ENCODE measurements at places on chromosomes 7 and 10.
A peak's percentile ranks its signal among the peaks of the same experiment; 100 is the strongest.

DNA sequence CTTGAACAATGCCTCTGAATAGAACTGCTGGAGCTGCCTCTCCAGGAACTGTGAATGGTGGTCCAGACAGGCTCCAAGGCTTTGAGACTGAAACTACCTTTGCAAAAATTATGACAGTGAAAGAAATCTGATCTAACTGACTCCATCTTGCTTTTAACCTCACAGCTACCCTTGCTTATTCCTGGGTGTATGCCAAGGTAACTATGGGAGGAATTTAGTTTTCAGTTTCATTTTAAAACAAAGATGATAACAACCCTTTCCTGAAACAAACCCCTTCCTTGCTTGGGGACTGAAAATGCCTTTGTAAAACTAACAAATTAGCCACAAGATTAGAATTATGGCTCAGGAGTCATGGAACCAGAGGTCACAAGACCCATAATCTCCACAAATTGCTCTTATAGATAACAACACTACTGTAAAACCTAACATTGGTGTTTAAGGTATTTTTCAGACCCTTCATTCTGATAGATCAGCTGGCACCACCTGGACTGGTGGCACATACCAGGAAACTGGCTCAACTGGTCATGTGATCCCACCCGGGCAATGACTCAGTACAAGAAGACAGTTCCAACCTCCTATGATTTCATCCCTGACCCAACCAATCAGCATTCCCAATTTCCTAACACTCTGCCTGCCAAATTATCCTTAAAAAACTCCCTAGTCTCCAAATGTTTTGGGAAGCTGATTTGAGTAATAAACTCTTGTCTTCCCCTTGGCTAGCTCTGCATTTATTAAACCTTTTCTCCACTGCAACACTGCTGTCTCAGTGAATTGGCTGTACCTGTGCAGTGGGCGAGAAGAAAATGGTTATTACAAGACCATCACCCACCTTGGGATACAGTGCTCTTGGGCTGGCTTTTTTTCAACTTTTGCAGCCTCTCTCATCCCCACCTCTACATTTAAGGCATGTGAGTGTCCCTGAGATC, 608.1 kb downstream of the TYW1 start:
- DNase-seq: no peak

DNA sequence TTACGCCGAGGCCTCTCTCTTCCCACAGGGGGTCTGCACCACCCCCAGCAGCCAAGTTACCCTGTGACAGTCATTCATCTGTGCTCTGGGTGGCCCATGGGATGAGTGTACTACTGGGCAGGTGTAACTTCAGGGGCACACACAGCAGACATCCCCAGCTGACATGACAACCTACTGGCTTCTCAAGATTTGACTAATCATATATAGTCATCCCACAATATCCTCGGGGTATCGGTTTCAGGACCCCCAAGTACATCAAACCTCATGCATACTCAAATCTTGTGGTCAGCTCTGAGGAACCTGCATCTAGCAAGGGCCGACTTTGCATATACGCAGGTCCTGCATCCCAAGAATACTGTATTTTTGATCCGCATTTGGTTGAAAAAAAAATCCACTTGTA, 336.9 kb upstream of the C7orf33 start:
- no peak for DNase-seq

- DNase-seq: no peak
Observed at GRCh38 chr7:51224811-51225595, 91.6 kb downstream of the COBL start.

DNA sequence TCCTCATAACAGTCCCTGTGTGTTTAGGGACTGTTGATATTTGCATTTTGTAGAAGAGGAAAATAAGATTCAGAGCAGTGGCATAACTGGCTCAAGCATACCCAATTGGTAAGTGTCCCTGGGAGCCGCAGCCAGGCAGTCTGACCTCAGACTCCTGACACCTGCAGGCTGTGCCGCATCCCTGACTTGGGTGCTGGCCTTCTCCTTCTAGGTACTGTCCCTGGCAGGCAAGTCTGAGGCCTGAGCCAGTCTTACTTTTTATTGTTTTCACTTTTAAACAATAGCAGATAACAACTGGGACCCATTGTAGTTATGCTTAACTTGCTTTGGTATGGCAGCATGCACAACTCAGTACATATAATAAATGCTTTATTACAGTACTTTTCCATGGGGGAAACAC, 717.0 kb downstream of the KCNMA1 start:
- no peak for DNase-seq

GRCh38 chr10:56135828-56136227, 225.2 kb downstream of the ZWINT start:
- no peak for DNase-seq

DNA sequence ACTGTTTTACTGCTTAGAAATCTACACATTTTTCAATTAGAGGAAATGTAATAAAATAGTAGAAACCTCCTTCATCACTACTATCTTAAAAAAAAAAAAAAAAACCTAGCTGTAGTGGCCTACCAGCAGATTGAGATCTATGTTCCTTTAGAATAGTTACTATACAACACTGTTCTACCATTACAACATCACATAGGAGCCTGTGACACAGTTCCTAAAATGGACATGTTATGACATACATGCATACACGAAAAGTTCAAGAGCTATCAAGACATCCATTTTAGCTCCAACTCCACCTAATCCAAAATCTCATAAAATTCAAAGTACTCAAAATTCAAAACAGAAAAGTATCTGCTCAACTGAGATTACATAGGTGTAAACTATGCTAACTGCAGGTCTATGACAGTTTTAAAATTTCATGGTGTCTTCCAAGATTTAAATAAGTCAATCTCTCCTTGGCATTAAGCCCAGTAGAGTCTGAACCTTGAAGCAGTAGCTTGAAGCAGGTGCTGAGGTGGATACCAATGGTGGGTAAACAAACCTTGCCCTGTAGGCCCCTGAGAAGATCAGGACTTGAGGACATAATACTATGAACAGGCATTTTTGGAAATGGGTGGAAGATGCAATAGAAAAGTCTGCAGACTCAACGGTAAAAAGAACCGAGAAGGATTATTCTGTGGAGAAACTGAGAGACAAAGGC, 17.0 kb downstream of the CACUL1 start:
- no peak for DNase-seq

DNA sequence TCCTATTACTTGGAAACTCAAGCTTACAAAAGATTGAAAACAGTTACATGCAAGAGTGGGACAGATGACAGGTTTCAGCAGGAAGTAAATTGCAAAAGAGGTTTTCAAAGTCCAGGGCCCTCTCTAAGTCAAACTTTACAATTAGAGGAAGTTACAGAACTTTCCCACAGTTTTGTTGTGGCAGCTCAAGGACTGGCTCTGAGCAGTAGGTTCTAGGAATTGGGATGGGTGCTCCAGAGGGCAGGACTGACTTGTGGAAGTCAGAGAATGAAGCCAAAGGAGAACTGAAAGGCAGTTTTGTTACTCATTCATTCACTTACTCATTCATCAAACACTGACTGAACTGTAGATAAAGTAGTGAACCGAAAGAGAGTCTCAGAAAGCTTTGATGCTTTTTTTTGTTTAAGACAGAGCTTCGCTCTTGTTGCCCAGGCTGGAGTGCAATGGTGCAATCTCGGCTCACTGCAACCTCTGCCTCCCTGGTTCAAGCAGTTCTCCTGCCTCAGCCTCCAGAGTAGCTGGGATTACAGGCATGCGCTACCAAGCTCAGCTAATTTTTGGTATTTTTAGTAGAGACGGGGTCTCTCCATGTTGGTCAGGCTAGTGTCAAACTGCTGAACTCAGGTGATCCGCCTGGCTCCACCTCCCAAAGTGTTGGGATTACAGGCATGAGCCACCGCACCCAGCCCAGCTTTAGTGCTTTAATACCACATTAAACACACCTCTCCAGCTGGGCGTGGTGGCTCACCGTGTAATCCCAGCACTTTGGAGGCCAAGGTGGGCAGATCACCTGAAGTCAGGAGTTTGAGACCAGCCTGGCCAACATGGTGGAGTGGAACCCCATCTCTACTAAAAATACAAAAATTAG, 66.8 kb upstream of the CCNJ start:
- DNase-seq: no peak

DNA sequence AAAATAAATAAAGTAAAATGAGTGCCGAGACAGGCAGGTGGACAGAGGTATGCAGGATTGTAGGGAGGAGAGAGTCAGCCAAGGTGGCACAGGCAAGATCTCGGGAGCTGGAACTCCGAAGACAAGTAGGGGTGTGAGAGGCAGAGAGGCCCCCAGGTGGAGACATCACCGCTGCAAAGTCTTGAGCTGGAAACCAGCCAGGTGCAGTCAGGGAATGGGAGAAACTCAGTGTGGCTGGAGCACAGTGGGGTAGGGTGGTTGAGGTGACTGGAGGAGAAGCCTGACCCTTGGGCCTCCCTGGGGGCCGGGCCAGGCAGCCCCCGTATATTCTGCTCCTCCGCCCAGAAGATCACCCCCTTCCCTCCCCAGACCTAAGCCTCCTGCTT, 4.2 kb downstream of the EPHB4 start:
- no peak for DNase-seq

GRCh38 chr10:80526218-80526617, 11.5 kb upstream of the SH2D4B start:
- DNase-seq: no peak

GRCh38 chr10:49627644-49628247, 13.9 kb downstream of the CHAT start:
- peak; percentile 14 for DNase-seq

- no peak for DNase-seq
Observed at GRCh38 chr10:47452495-47453140, 31.3 kb downstream of the ANXA8 start.

GRCh38 chr7:151315038-151315655, 26.5 kb upstream of the NUB1 start:
- DNase-seq: peak; percentile 72

DNA sequence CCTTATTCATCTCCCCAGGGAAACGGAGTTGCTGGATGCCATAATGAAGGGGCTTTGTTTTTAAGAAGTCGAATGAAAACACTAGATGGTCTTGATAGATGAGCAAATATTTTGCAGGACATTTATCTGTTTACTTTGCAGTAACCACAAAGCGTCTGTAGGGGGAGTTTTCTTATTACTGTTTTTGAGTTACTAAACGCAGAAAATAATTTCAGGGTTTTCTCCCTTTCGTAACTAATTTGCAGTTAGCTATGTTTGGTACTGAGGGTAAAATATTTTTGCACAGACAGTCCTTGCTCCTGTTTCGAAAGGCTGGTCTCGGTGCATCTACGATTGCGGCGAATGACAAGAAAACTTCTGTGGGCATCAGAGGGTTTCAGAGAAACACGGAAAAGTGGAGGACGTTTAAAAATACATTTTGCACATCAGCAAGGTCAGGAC, 505.6 kb upstream of the MKI67 start:
- DNase-seq: no peak

- DNase-seq: no peak
Observed at GRCh38 chr7:123692471-123692877, 36.8 kb downstream of the LMOD2 start.

- no peak for DNase-seq
Observed at GRCh38 chr7:117937753-117938483, 64.7 kb upstream of the CTTNBP2 start.

GRCh38 chr7:90347759-90348158, 1.2 kb downstream of the GTPBP10 start:
- DNase-seq: no peak

DNA sequence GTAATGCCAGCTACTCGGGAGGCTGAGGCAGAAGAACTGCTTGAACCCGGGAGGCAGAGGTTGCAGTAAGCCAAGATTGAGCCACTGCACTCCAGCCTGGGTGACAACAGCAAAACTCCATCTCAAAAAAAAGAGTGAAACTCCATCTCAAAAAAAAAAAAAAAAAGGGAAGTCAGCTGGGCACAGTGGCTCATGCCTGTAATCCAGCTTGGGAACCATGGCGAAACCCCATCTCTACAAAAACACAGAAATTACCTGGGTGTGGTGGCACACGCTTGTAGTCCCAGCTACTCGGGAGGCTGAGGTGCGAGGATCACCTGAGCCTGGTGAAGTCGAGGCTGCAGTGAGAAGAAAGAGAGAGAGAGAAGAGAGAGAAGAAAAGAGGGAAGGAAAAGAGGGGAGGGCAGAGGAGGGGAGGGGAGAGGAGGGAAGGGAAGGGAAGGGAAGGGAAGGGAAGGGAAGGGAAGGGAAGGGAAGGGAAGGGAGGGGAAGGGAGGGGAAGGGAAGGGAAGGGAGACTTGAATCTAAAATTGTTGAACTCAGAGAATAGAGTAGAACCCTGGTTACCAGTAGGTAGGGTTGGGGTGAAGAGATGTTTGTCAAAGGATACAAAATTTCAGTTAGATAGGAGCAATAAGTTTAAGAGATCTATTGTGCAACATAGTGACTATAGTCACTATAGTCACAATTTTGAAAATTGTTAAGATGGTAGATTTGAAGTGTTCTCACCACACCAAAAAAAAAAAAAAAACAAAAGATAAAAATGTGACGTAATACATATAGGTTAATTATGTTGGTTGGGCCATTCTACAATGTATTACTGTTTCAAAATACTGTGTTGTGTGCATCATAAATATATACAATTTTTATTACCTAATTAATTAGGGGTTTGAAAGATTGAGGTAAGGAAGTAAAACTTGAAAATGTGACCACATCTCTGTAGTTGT, 2.5 kb downstream of the SLC16A9 start:
- no peak for DNase-seq

Data from CD4-positive, alpha-beta T cell (primary cell).